ENCODE measurements at places on chromosomes 5 and 9. TPM values are rescaled to one million over a fixed set of nuclear protein-coding genes. Genes with fewer than 3 reads are reported as not detected.

Gene INSYN2B
- 0.25 TPM for total RNA-seq

Gene ARID3C
- not detected for total RNA-seq

DNA sequence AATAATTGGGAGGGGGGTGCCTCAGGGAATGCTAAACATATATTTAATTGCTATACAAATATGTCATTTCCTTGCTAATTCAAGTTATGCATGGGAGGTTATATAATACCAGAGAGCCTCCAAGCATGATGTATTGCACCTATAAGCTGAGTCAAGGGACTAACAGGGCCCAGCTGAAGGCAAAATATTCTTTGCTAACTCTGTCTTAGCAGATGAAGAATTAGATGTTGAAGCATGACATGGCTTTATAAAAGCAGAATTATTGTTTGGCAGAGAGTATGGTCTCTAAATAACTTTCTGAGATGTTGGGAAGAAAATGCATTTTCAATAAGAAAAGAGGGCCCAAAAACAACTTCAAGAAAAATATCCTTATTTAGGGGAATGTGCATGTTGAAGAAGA lies 60.4 kb downstream of the SGCD start:
- H3K27me3 ChIP-seq: no peaks in the 10 kb centered on the region
- H3K27ac ChIP-seq: no peak overlapping the region
- peaks cover 7% of the 10 kb centered on the region for H3K4me1 ChIP-seq
- no peak for DNase-seq
- H3K36me3 ChIP-seq: no peaks in the 10 kb centered on the region

- DNase-seq: no peak
- peaks cover 31% of the 10 kb centered on the region for H3K4me1 ChIP-seq
- H3K36me3 ChIP-seq: peaks cover 66% of the 10 kb centered on the region
- H3K27ac ChIP-seq: peak overlapping the region; percentile 84
- H3K4me3 ChIP-seq: peak overlapping the region; percentile 82
Observed at GRCh38 chr9:133347515-133347984, 381 bp downstream of the MED22 start.

- H3K27me3 ChIP-seq: no peaks in the 10 kb centered on the region
- H3K4me3 ChIP-seq: no peak overlapping the region
- H3K27ac ChIP-seq: no peak overlapping the region
- no peaks in the 10 kb centered on the region for H3K4me1 ChIP-seq
- DNase-seq: no peak
- no peaks in the 10 kb centered on the region for H3K36me3 ChIP-seq
Observed at GRCh38 chr5:149313151-149313841, 32.0 kb upstream of the GRPEL2 start.

DNA sequence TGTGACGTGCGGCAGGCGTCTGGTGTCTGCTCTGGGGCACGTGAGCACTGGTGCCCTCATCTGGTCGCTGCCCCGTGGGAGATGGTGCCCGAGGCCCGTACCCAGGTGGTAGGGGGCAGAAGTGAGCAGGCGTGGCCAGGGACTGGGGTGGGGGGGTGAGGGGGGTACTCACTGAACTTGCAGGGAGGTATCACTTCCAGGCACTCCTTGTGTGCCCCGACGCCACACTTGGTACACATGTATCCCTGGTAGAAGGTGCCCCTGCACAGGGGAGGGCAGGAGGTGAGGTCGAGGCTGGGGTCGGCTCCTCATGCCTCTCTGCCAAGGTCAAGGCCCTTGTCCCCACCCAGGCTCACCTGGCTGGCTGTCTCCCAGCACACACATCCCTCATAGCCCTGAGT lies 45.2 kb upstream of the SARDH start:
- H3K27me3 ChIP-seq: no peaks in the 10 kb centered on the region
- no peak for DNase-seq
- H3K27ac ChIP-seq: no peak overlapping the region
- peaks cover 10% of the 10 kb centered on the region for H3K36me3 ChIP-seq
- no peak overlapping the region for H3K4me3 ChIP-seq

DNA sequence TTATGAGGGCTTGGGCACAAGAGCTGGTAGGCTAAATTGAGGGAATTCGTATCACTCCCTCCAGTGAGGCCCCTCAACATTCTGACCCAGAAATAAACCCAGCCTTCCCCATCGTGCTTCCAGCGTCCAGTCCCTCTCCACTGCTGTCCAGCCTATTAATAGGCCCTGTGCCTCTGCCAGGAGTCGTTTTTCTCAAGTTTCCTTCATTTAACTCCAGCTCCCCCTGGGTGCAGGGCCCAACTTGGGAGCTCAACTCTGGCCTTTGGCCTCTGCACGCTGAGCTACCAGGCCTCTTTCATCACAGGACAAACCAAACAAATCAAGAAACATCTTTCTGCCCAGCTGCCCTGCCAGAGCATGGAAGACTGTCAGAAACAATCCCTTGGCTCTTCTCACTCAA lies 10.0 kb downstream of the HBEGF start:
- no peak overlapping the region for H3K4me3 ChIP-seq
- DNase-seq: no peak
- H3K27ac ChIP-seq: peak overlapping the region; percentile 62
- peaks cover 10% of the 10 kb centered on the region for H3K4me1 ChIP-seq

GRCh38 chr9:19976226-19976625 lies 187.4 kb upstream of the SLC24A2 start:
- H3K27me3 ChIP-seq: no peaks in the 10 kb centered on the region
- H3K4me1 ChIP-seq: no peaks in the 10 kb centered on the region
- no peak overlapping the region for H3K4me3 ChIP-seq
- DNase-seq: no peak
- H3K36me3 ChIP-seq: no peaks in the 10 kb centered on the region

DNA sequence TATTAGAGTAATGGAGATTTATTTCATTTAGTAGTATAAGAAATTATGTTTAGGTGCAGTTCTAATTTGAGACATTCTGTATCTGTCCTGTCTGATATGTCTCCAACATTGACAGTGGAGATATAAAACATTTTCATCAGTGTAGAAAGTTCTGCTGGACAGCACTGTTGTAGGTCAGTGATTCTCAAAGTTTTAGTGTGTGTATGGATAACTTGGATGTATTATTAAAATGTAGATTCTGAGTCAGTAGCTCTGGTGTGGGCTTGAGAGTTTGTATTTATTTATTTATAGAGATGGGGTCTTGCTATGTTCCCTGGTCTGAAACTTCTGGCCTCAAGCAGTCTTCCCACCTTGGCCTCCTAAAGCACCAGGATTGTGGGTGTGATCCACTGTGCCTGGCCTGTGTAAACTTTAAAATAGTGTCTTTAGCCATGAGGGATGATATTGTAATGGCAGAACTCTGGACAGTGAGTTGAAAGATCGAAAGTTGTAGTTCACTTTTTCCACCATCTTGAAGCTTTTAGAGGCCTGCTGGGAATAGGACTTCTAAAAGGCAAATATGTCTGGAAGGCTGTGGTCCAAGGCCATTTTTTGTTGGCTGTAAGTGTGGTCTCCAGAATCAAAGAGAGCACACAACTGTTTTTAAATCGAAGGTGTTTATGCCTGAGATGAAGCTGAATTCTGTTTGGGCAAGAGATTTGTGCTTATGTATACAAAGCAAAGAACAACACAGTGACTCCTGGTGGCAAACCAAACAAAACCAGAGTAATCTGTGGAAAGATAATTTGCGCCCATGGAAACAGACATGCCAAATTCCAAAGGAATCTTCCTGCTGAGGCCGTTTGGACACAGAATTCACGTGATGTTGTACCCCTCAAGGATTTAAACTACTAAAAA lies 12.4 kb downstream of the UBAP1 start:
- no peak overlapping the region for H3K27ac ChIP-seq
- H3K4me3 ChIP-seq: no peak overlapping the region
- DNase-seq: no peak
- H3K27me3 ChIP-seq: no peaks in the 10 kb centered on the region
- peaks cover 3% of the 10 kb centered on the region for H3K36me3 ChIP-seq

GRCh38 chr9:34430843-34431437 lies 27.4 kb downstream of the FAM219A start:
- no peak for DNase-seq
- H3K27ac ChIP-seq: no peak overlapping the region
- H3K4me1 ChIP-seq: peaks cover 13% of the 10 kb centered on the region
- H3K27me3 ChIP-seq: no peaks in the 10 kb centered on the region
- H3K36me3 ChIP-seq: no peaks in the 10 kb centered on the region

- H3K36me3 ChIP-seq: no peaks in the 10 kb centered on the region
- no peaks in the 10 kb centered on the region for H3K27me3 ChIP-seq
- no peak overlapping the region for H3K4me3 ChIP-seq
Observed at GRCh38 chr5:117262572-117263131, 688.0 kb upstream of the SEMA6A start.

Gene FOXD4L4
- not detected for total RNA-seq

Gene POLR3G
- total RNA-seq: 5.4 TPM

GRCh38 chr5:13659391-13659790 lies 285.1 kb downstream of the DNAH5 start:
- H3K27me3 ChIP-seq: no peaks in the 10 kb centered on the region
- no peaks in the 10 kb centered on the region for H3K4me1 ChIP-seq
- no peak overlapping the region for H3K4me3 ChIP-seq
- no peaks in the 10 kb centered on the region for H3K36me3 ChIP-seq

Gene SLC34A1
- not detected for total RNA-seq

GRCh38 chr9:115680231-115680630 lies 473.4 kb upstream of the PAPPA start:
- no peaks in the 10 kb centered on the region for H3K4me1 ChIP-seq
- no peak overlapping the region for H3K27ac ChIP-seq
- no peaks in the 10 kb centered on the region for H3K36me3 ChIP-seq
- H3K27me3 ChIP-seq: no peaks in the 10 kb centered on the region
- H3K4me3 ChIP-seq: no peak overlapping the region
- no peak for DNase-seq

- peaks cover 6% of the 10 kb centered on the region for H3K4me1 ChIP-seq
- DNase-seq: no peak
- no peaks in the 10 kb centered on the region for H3K36me3 ChIP-seq
- no peak overlapping the region for H3K4me3 ChIP-seq
Observed at GRCh38 chr9:128033609-128034008, 33.5 kb downstream of the NAIF1 start.

Gene TBCA
- 142 TPM for total RNA-seq

GRCh38 chr9:83151627-83152137 lies 88.7 kb upstream of the RASEF start:
- H3K4me1 ChIP-seq: no peaks in the 10 kb centered on the region
- no peaks in the 10 kb centered on the region for H3K27me3 ChIP-seq
- no peak overlapping the region for H3K4me3 ChIP-seq
- no peak for DNase-seq
- no peak overlapping the region for H3K27ac ChIP-seq

DNA sequence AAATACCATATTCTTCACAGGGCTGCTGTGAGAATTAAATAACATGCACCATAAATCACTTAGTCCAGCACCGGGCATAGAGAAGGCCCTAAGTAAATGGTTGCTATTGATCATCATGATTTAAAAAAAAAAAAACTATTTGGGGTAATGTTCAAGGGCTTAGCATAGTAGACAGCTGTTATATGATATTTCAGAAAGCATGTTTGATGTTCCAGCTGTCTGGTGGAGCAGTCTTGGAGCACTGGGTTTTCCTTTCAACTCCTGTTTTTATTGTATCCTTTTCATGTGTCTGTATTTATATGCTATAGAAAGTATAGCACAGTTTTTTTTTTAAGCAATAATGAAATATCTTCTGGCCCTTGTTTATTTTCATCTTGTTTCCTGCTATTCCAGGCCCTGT lies 28.0 kb upstream of the TOMM5 start:
- no peaks in the 10 kb centered on the region for H3K4me1 ChIP-seq
- no peak overlapping the region for H3K27ac ChIP-seq

Gene SPINK13
- total RNA-seq: not detected

Gene PTCD2
- 6.9 TPM for total RNA-seq

Gene NTNG2
- total RNA-seq: 0.98 TPM

DNA sequence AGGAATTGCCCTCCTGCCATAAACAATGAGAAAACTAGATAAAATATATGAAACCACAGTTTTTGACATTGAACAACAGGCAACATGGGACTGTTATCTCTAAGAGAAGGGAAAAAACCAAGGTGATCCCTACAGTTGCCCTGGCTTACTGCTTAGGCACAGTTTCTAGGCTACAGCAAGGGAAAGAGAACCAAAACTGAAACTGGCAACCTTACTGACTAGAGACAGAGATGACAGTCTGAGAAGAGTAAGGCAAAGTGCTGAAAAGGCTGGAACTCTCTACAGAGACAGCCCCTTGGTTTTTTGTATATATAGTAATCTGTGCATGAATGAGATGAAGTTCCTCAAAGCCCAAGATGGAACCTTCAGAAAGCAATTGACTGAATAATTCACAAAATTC lies 36.2 kb upstream of the REEP2 start:
- H3K36me3 ChIP-seq: peaks cover 67% of the 10 kb centered on the region
- no peak for DNase-seq
- H3K4me3 ChIP-seq: no peak overlapping the region
- H3K27me3 ChIP-seq: no peaks in the 10 kb centered on the region
- no peak overlapping the region for H3K27ac ChIP-seq
- no peaks in the 10 kb centered on the region for H3K4me1 ChIP-seq

Gene CCNI2
- total RNA-seq: not detected

DNA sequence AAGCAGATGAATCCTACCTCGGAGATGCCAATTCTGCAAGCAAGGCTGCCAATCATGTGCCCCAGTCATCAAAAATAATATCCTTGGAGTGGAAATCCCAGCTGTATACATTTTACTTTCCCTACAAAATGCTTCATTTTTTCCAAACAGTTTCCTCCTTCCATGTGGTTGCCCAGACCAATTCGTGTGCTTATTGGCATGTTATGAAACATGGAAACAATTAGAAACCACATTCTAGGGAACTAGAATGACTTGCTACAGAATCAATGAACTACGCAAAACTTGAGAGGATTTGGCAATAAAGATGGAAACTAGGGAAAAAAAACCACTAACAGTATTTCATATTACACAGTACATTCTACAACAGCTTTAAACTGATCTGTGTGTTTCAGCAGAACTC lies 584.5 kb upstream of the DMAC1 start:
- H3K4me1 ChIP-seq: no peaks in the 10 kb centered on the region
- H3K27ac ChIP-seq: no peak overlapping the region
- no peaks in the 10 kb centered on the region for H3K27me3 ChIP-seq
- DNase-seq: no peak

DNA sequence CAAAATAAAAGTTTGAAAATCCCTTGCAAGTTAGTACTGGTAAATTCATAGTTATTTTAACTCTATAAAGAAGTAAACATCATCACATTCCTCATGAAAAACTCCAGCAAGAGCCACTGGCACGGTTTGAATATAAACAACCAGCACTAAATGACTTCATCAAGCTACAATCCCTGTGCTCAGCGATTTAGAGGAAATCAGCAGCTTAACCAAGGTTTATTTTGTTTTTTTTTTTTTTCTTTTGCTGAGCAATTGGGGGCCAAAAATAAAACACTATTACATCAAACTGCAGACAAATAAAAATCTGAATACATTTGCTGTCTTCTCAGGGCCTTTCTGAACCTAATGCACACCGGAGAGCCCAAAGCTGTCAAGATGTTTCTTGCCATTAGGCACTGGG lies 106.2 kb upstream of the SLC24A2 start:
- no peaks in the 10 kb centered on the region for H3K27me3 ChIP-seq
- DNase-seq: no peak
- H3K4me1 ChIP-seq: no peaks in the 10 kb centered on the region

GRCh38 chr9:89690334-89690912 lies 85.6 kb downstream of the GADD45G start:
- H3K36me3 ChIP-seq: no peaks in the 10 kb centered on the region
- DNase-seq: no peak
- no peaks in the 10 kb centered on the region for H3K27me3 ChIP-seq
- no peak overlapping the region for H3K27ac ChIP-seq

Gene OGN
- 11.5 TPM for total RNA-seq

GRCh38 chr5:168120401-168121137 lies 170.9 kb upstream of the WWC1 start:
- H3K4me1 ChIP-seq: no peaks in the 10 kb centered on the region
- no peak for DNase-seq
- no peak overlapping the region for H3K4me3 ChIP-seq
- H3K27ac ChIP-seq: no peak overlapping the region
